ENCODE measurements at places on chromosomes 12 and 14. TPM values are rescaled to one million over a fixed set of nuclear protein-coding genes. Genes with fewer than 3 reads are reported as not detected.

The ESR2 gene
- 0.29 TPM for total RNA-seq

DNA sequence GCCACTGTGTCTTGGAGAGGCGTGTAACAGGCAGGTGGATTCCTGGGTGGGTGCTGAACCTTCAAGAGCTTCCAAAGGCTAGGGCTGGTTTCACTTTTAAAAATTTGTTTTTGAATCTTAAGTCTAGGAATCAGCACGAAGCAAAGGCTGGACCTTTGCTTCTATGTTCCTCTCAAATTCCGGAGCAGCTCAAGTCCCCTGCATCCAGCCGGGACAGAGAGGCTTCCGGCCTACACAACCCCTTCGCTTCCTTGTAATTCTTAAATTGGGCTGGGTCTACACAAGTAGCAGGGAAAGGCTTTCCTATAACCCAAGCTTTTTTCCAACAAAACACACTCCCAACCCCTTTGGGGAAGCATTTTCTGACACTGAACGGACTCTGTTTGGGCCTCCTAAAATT lies 8.3 kb downstream of the HOXC12 start:
- no peak for DNase-seq
- H3K4me3 ChIP-seq = no peak overlapping the region
- no peaks in the 10 kb centered on the region for H3K27me3 ChIP-seq
- H3K27ac ChIP-seq = no peak overlapping the region
- H3K4me1 ChIP-seq = no peaks in the 10 kb centered on the region

DNA sequence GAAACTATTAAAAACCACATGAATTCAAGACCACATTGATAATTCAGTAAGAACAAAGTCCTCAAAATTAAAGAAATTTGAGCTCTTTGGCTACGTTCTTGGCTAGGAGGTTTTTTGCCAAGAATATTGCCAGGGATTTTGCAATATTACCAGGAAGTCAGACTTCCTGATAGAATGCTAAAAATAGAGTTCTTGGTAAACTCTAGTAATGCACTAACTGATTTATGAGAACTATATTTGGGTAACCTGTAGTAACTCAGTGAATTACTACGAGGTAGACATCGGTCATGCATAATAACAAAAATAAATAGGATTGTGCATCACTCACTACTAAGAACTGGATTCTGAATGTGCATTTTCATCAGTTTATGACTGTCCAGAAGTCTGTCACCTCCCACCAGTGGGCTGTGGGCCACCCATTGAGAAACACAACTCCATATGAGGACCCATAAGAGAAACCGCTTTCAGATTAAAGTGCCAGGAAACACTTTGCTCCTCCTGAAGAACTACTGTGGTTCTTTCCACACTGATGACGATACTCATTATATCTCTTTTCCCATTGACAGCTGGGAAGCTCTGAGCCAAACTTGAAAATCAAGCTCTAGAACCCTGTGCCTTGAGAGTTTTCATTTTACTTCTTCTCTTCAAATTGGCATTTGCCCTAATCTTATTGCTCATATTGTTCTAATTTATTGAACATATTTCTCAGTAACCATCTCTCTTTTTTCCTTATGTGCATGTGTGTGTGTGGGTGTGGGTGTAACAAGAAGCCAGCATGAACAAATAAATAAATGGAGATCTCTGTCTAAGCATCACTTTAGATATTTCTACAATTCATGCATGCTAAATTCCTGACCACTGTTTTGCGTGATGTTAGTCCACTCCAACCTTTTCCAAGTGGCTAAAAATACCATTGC lies 116.6 kb downstream of the BCL11B start:
- DNase-seq = peak; percentile 61
- H3K36me3 ChIP-seq = no peaks in the 10 kb centered on the region
- H3K27me3 ChIP-seq = peaks cover 18% of the 10 kb centered on the region
- H3K27ac ChIP-seq = no peak overlapping the region
- H3K4me1 ChIP-seq = peaks cover 8% of the 10 kb centered on the region

DNA sequence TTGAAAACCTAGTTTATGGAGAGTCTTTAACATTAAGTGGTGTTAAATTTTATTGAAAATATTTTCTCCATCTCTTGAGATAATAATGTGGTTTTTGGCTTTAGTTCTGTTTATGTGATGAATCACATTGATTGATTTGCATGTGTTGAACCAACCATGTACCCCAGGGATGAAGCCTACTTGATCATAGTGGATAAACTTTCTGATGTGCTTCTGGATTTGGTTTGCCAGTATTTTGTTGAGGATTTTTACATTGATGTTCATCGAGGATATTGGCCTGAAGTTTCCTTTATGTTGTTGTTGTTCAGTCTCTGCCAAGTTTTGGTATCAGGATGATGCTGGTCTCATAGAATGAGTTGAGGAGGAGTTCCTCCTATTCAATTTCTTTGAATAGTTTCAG lies 222.6 kb downstream of the ADAMTS20 start:
- H3K27me3 ChIP-seq = no peaks in the 10 kb centered on the region
- no peak overlapping the region for H3K4me3 ChIP-seq
- no peaks in the 10 kb centered on the region for H3K4me1 ChIP-seq

DNA sequence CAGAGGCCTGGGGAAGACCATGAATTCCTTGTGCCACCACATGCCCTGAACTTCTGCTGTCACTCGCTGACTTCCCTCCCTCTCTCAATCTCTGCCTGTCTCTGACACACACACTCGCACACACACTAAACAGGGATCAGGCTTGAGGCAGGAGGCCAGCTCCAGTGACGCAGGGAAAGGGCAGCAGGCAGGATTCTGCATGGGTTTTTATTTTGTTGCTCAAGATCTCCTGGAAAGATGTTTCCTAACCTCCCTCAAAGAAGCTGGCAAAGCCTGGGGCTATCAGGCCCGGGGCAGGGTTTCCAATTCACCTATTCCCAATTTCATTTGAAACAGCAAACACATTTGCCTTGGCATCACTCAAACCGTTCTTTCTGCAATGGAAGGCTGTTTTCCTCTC lies 27.7 kb upstream of the PEX5 start:
- H3K4me3 ChIP-seq = peak overlapping the region; percentile 7
- peak; percentile 84 for DNase-seq
- peaks cover 6% of the 10 kb centered on the region for H3K36me3 ChIP-seq
- peaks cover 26% of the 10 kb centered on the region for H3K4me1 ChIP-seq
- H3K27ac ChIP-seq = peak overlapping the region; percentile 60
- H3K27me3 ChIP-seq = no peaks in the 10 kb centered on the region

GRCh38 chr12:76713986-76714385 lies 49.9 kb upstream of the ZDHHC17 start:
- no peak for DNase-seq
- H3K27me3 ChIP-seq = no peaks in the 10 kb centered on the region
- no peaks in the 10 kb centered on the region for H3K36me3 ChIP-seq
- H3K27ac ChIP-seq = no peak overlapping the region
- H3K4me1 ChIP-seq = peaks cover 5% of the 10 kb centered on the region
- no peak overlapping the region for H3K4me3 ChIP-seq
